Heart right ventricle (tissue), 16 donors: ENCODE measurements at places on chromosomes 2 and 18. TPM values are rescaled to one million over a fixed set of nuclear protein-coding genes. Genes with fewer than 3 reads are reported as not detected.

The PSD4 gene
- total RNA-seq = 2.8 TPM

The CXCR2 gene
- 0.94 TPM for total RNA-seq

The FMNL2 gene
- total RNA-seq = 4.4 TPM

The CFC1 gene
- total RNA-seq = not detected

The CYP26B1 gene
- 8.3 TPM for total RNA-seq

The DPP4 gene
- 3.6 TPM for total RNA-seq

The CLASP1 gene
- 63.2 TPM for total RNA-seq

The CD207 gene
- not detected for total RNA-seq

The ETAA1 gene
- total RNA-seq = 5.6 TPM

The FZD7 gene
- total RNA-seq = 37.4 TPM

The TBR1 gene
- total RNA-seq = not detected

- no peaks in the 10 kb centered on the region for H3K27me3 ChIP-seq
- H3K4me1 ChIP-seq = no peaks in the 10 kb centered on the region
- no peaks in the 10 kb centered on the region for H3K36me3 ChIP-seq
- DNase-seq = no peak
- H3K4me3 ChIP-seq = no peak overlapping the region
These were observed 49.0 kb upstream of the MC4R start for GRCh38 chr18:60421356-60422118.

GRCh38 chr2:73281244-73281643 lies 3.0 kb downstream of the FBXO41 start:
- H3K4me3 ChIP-seq = no peak overlapping the region
- H3K27me3 ChIP-seq = peaks cover 22% of the 10 kb centered on the region
- peaks cover 17% of the 10 kb centered on the region for H3K4me1 ChIP-seq
- H3K27ac ChIP-seq = no peak overlapping the region

GRCh38 chr2:54079331-54079730 lies 36.1 kb upstream of the ACYP2 start:
- no peaks in the 10 kb centered on the region for H3K27me3 ChIP-seq
- no peak overlapping the region for H3K27ac ChIP-seq
- H3K4me1 ChIP-seq = peaks cover 5% of the 10 kb centered on the region
- peaks cover 8% of the 10 kb centered on the region for H3K36me3 ChIP-seq
- H3K4me3 ChIP-seq = no peak overlapping the region

DNA sequence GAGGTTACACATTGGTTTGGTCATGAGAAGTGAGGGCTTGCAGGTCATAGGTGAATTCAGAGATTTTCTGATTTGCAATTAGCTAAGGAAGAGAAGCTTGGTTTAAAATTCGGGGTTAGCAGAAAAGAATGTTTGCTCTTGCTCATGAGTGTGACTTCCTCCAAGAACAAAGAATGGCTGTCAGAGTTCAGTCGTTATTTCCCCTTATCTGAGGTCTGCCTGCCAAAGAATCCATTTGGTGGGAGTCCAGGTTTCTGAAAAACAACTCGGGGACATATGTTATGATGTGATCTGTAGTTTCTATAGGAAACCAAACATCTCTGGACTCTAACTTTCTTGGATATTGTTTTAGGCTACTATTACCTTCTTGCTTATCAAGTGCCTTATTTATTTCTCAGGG lies 3.2 kb upstream of the UGT1A6 start:
- H3K27ac ChIP-seq = no peak overlapping the region
- no peaks in the 10 kb centered on the region for H3K36me3 ChIP-seq
- no peak for DNase-seq
- no peaks in the 10 kb centered on the region for H3K4me1 ChIP-seq

DNA sequence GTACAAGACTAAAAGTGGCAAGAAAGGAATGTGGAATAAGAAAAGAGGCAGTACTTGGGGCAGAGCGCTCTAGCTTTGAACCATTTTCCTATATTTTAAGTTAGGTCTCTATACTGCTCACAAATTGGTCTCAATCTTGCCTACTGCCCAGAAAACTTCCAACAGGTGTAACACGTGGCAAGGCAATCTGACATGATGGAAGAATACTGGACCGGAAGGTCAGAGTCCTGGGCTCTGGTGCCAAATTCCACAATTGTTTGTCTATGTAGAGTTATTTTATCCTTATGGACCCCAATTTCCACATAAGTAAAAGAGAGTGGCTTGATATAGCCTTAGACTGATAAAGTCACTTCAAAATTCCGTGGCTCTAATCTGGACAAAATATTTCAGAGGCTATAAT lies 28.9 kb downstream of the NHEJ1 start:
- no peak overlapping the region for H3K4me3 ChIP-seq
- no peak overlapping the region for H3K27ac ChIP-seq
- no peak for DNase-seq
- no peaks in the 10 kb centered on the region for H3K36me3 ChIP-seq
- H3K27me3 ChIP-seq = no peaks in the 10 kb centered on the region

DNA sequence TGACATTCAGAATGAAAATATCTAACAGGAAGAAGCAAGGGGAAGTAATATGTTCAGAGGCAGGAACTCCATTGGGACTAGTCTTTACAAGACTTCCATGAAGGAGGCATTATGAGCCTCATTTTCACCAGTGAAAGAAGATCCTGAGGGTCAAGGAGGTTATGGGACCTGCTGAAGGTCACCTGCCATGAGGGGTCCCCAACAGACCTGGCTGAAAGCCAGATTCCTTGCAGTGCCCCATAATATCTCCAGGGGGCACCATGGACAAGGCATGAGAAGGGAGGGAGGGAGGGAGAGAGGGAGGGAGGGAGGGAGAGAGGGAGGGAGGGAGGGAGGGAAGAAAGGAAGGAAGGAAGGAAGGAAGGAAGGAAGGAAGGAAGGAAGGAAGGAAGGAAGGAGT lies 27.9 kb downstream of the XDH start:
- H3K4me1 ChIP-seq = no peaks in the 10 kb centered on the region
- no peaks in the 10 kb centered on the region for H3K27me3 ChIP-seq
- no peak for DNase-seq
- no peak overlapping the region for H3K4me3 ChIP-seq

DNA sequence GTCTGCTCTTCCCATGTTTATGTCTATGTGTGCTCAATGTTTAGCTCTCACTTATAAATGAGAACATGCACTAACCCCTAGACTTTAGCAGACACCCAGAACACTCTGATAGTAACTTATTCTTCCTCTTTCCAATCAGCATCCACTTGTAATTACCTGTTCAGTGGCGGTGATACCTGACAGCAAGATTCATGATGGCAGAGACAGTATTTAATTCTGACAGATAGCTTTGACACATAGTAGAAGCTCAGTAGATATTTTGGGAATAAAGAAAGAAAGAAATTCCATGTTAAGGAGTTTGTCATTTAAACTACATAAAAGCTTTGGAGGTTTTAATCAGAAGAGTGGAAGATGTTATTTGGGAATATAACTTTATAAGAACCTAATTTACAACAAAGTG lies 171.3 kb downstream of the CDH7 start:
- DNase-seq = no peak
- H3K4me3 ChIP-seq = no peak overlapping the region
- no peak overlapping the region for H3K27ac ChIP-seq
- no peaks in the 10 kb centered on the region for H3K36me3 ChIP-seq
- H3K27me3 ChIP-seq = no peaks in the 10 kb centered on the region

- no peaks in the 10 kb centered on the region for H3K27me3 ChIP-seq
- H3K4me1 ChIP-seq = peaks cover 73% of the 10 kb centered on the region
- H3K4me3 ChIP-seq = peak overlapping the region; percentile 85
- peak overlapping the region; percentile 86 for H3K27ac ChIP-seq
- DNase-seq = no peak
- no peaks in the 10 kb centered on the region for H3K36me3 ChIP-seq
These were observed 638 bp upstream of the LPIN1 start for GRCh38 chr2:11745613-11746375.

DNA sequence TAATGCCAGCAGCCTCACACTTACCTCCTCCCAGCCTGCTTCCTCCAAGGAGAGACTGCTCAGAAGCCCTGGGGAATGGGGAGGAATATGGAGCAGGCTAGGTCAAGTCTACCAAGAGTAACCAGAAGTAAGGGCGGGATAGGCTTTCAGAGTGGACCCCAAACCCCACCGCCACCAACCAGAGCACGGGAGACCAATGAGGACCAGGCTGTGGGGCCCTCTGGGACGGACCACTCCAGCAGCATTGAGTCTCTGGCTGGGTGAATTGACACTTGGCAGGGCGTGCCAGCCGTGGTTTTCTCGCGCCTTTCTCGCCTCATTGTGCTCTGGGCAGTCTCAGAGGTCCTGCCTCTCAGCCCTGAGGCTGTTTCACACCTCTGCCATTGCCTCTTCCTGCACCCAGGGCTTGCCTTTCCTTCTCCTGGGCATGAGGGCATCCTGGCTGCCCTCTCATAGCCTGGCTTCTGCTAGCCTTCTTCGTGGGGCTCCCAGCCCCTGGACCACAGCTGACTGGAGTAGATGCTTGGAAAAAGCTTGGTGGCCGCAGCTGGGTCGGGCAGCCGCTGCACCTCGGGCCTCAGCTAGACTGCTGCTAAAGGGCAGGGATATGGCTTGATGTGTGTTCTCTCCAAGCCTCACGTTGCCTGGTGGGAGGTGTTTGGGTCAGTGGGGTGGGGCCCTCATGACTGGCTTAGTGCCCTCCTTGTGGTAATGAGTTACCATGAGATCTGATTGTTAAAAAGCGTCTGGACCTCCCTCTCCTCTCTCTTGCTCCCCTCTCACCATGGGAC lies 40.5 kb upstream of the HS6ST1 start:
- DNase-seq = peak; percentile 0
- H3K27ac ChIP-seq = no peak overlapping the region
- H3K4me3 ChIP-seq = no peak overlapping the region
- H3K4me1 ChIP-seq = peaks cover 4% of the 10 kb centered on the region

- H3K4me3 ChIP-seq = no peak overlapping the region
- H3K27ac ChIP-seq = peak overlapping the region; percentile 61
- peaks cover 21% of the 10 kb centered on the region for H3K4me1 ChIP-seq
- DNase-seq = peak; percentile 41
- peaks cover 26% of the 10 kb centered on the region for H3K36me3 ChIP-seq
These were observed 68.5 kb upstream of the STK17B start for GRCh38 chr2:196239622-196240587.

- no peak for DNase-seq
- peaks cover 52% of the 10 kb centered on the region for H3K4me1 ChIP-seq
- H3K4me3 ChIP-seq = no peak overlapping the region
- peak overlapping the region; percentile 96 for H3K27ac ChIP-seq
- H3K27me3 ChIP-seq = no peaks in the 10 kb centered on the region
- no peaks in the 10 kb centered on the region for H3K36me3 ChIP-seq
These were observed 24.4 kb downstream of the MRPL33 start for GRCh38 chr2:27795868-27796277.

DNA sequence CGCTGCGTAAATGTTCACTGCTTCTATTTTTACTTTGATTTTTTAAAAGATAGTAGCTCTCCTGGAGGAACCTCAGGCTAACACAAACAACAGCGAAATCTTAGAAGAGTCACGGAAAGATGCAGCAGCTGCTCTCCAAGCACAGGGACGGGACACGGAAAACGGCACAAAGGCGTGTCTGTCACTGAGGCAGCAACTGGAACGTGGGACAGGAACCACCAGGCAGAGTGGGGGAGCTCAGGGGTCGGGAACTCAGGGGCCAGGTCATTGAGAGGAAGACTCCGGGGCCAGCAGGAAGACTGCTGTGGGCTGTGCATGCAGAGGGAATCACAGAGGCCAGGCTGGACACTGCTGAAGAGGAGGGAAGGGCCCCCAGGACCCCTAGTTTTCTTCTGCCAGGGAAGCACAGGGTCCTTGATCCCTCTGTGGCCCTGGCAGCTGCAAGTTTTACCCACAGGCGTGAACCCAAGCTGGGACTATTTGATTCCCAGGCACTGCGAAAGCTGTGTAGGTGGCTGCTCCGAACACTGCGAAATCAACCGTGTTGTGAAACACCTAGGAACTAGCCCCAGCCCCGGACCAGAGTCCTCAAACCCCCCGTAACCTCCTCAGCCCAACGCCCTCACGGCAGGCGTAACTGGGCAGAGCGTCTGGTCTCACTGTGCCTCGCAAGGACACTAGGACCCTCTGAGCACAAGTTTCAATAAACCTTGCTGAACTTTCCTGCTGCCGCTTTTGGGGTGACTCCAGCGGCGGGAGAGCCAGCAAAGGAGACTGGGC lies 263.0 kb downstream of the EIPR1 start:
- H3K27me3 ChIP-seq = peaks cover 14% of the 10 kb centered on the region
- no peak overlapping the region for H3K4me3 ChIP-seq
- H3K36me3 ChIP-seq = no peaks in the 10 kb centered on the region

DNA sequence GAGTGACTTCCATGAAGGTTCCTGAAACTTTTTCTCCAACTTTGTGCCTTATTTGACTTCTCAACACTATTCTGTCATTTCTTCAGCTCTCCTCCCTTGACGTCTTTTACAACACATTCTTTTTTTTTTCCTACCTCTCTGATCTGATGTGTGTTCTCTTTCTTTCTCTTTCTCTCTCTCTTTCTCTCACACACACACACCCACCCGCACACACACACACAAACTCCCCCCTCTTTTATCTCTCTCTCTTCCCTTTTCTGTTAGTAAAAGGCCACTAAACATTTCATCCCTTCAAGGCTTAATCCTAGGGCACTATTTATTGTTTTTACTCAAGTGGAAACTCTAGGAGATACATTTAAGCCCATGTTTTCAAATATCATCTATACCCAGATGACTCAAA lies 107.8 kb upstream of the CNTNAP5 start:
- no peaks in the 10 kb centered on the region for H3K27me3 ChIP-seq
- no peaks in the 10 kb centered on the region for H3K36me3 ChIP-seq
- H3K27ac ChIP-seq = no peak overlapping the region
- no peaks in the 10 kb centered on the region for H3K4me1 ChIP-seq
- no peak overlapping the region for H3K4me3 ChIP-seq

- no peaks in the 10 kb centered on the region for H3K36me3 ChIP-seq
- peaks cover 9% of the 10 kb centered on the region for H3K4me1 ChIP-seq
- DNase-seq = no peak
- H3K27me3 ChIP-seq = no peaks in the 10 kb centered on the region
- no peak overlapping the region for H3K27ac ChIP-seq
These were observed 35.0 kb downstream of the TMEFF2 start for GRCh38 chr2:192159736-192160135.

- no peak for DNase-seq
- peaks cover 29% of the 10 kb centered on the region for H3K4me1 ChIP-seq
- H3K4me3 ChIP-seq = no peak overlapping the region
- peaks cover 59% of the 10 kb centered on the region for H3K36me3 ChIP-seq
These were observed 5.1 kb downstream of the ACTR1B start for GRCh38 chr2:97658691-97659157.

DNA sequence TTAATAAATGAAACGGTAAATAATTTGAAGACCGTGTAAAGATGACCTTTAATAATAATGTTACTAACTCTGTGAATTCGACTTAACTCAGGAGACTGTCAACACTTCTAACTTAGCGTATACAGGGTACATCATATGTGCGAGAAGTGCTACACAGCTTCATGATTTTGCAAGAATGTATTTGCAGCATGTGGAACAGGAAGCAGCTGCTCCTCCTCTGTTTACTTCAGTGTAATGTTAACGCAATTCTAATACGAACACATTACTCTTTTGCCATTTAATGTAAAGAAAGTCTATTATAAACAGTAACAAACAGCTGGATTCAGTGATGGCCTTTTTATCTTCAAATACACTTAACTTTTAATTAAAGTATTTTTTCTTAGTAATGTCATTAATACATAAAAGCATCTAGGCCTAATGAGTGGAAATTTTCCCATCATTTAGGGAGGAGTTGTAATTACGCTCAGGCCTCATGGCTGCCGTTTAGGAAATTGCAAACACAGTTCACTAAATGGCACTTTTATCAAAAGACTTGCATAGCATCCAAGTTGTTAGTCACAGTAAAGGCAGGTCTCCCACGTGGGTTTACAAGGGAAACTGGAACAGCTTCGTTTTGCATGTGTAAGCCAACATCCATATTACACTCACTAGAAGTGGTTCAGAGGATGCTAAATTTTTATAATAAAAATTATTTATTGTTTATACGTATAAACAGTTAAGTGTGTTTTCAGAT lies 635.7 kb downstream of the FBXO15 start:
- no peaks in the 10 kb centered on the region for H3K4me1 ChIP-seq
- no peaks in the 10 kb centered on the region for H3K27me3 ChIP-seq
- DNase-seq = no peak
- H3K27ac ChIP-seq = no peak overlapping the region
- H3K36me3 ChIP-seq = no peaks in the 10 kb centered on the region
- no peak overlapping the region for H3K4me3 ChIP-seq
